CD4-positive, alpha-beta T cell (primary cell): ENCODE measurements at places on chromosomes 1 and 21.

DNA sequence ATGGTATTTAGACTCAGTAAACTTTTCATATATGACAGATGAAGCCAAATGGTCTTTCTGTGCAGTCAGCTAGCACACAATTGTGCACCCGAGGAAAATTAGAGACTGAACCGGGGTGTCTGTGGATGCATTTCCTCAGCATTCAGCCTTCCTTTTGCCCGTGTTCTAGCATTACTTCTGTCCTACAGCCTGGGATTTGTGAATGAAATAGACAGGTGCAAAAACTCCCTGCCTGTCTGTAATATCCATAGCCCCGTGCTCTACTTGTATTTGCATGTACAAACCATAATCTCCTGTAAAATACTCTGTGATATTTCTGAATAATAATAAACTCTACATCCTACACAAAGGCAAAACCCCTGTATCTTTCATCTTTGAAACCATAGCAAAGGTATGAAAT, 64.8 kb upstream of the LGALS8 start:
- no peak for DNase-seq

DNA sequence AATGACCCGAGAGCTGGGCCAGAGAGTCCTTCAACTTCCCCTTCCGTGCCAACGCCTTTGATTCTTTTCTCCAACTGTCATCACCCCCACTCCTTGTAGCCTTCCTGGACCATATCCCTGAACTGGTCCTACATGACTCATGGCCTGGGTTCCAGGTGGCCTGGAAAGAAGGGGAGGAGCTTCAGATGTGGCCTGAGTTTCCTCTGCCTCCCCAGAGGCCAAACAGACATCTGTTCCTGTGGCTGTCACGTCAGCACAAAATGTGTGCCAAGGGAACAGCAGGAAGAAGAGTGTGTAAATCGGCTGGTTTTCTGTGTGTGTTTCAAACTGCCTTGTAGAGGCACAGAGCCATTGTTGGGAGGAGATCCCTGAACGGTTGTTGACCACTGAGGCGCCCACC, 24.9 kb upstream of the KIRREL1 start:
- no peak for DNase-seq

GRCh38 chr21:29939104-29939923, 482 bp downstream of the GRIK1 start:
- DNase-seq: no peak

DNA sequence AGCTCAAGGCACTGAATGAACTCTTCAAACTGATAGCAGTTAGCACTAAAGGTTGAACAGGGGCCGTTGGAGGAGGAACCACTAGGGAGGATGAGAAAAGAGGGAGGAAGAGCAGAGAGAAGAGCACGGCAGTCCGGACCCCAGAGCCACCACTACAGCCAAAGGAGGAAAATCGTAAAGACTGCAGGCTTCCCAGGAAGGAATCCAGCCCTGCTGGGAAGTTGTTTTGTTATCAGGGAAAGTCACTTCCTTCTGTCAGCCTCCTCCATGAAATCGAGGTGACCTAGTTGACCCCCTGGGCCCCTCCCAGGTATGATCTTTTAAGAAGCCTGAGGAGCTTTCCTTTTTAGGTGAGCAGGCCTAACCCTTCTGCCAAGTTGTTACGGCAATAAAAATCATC, 88.2 kb downstream of the PBX1 start:
- DNase-seq: no peak
